ENCODE measurements at places on chromosomes 4 and X. TPM values are rescaled to one million over a fixed set of nuclear protein-coding genes. Genes with fewer than 3 reads are reported as not detected.

DNA sequence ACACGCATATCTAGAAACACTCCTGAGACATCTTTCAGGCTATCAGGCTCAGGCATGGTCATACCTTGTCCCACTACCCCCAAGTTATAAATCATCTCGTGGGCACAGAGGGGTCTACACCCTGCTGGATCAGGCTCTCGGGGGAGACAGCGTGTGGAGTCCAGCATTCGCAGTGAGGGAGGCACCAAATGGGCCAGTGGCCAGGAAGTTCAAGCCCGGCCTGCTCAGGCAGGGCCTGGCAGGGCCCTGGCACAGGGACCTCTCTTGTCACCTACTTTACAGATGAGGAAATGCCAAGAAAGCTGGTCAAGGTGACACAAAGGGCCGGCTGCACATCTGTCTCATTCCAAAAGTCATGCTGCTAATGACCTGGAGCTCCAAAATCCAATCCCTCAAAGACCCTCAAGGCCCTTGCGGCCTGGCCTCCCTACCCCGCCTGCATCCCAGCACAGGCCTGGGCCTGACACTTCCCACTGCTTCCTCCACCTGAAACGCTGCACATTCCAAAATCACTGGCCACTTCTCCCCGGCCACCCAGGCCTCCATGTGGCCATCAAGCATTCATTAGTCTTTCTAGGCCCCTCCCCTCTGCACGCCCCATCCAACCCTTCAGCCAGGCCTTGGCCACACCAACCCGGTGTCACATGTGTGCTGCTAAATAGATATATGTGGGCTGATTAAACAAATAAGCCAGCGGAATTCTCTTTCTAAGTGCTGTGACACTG lies 35.6 kb downstream of the ACOX3 start:
- no peak for DNase-seq

DNA sequence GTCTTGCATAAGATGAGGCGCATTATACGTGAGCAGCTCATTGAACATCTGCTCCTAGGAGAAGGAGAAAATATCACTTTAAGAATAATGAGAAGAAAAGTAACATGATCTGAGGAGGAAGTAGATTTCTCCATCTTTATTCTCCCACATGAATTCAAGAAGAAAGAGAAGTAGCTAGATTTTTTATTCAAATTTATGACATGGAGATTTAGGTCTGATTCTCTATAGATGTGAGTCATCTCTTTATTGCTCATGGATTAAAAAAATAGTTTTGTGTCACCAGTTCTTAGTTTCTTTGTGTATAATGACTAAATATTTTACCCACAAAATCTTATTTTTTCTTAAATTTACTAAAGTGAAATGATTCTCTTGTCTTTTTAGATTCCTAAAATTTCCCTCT lies 40.4 kb downstream of the HPGDS start:
- no peak for DNase-seq

GRCh38 chr4:158043971-158044618 lies 128.7 kb downstream of the GASK1B start:
- DNase-seq, result no peak

GRCh38 chrX:66014556-66014955 lies 25.3 kb downstream of the VSIG4 start:
- DNase-seq, result no peak

DNA sequence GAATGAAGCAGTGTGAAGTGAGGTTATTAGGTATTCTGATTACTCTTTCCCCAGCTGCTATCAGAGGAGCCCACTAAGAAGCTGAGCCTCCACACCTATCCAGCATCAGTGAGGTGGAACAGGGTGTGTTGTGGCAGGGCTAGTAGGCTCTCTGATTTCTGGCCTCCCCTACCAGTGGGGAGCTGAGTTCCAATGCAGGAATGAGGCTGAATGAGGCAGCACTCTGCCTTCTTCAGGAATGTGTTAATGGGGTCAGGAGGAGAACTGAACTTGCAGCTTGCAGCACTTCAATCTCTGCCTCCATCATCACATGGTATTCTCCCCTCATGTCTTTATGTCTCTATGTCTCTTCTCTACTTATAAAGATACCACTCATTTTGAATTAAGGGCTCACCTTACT lies 26.9 kb downstream of the SOX3 start:
- no peak for DNase-seq

- DNase-seq, result no peak
Measured at GRCh38 chrX:17361620-17362019, 13.4 kb upstream of the NHS start.

- DNase-seq, result no peak
Measured at GRCh38 chr4:184248216-184248615, 30.5 kb upstream of the ENPP6 start.

- no peak for DNase-seq
Measured at GRCh38 chrX:64975491-64975890, 759 bp downstream of the ZC4H2 start.

- no peak for DNase-seq
Measured at GRCh38 chr4:54717694-54718093, 59.9 kb downstream of the KIT start.

The RFC1 gene
- total RNA-seq, result 49.3 TPM

The SGMS2 gene
- 57.5 TPM for total RNA-seq

The VCX gene
- total RNA-seq, result not detected

The ZXDB gene
- 5.2 TPM for total RNA-seq

The SPANXA1 gene
- total RNA-seq, result not detected

Measured in IMR-90 (cell line).